HFF-Myc (cell line): ENCODE measurements at places on chromosomes 13 and 19.

GRCh38 chr13:58579468-58579867, 947.9 kb downstream of the PCDH17 start:
- DNase-seq: no peak

DNA sequence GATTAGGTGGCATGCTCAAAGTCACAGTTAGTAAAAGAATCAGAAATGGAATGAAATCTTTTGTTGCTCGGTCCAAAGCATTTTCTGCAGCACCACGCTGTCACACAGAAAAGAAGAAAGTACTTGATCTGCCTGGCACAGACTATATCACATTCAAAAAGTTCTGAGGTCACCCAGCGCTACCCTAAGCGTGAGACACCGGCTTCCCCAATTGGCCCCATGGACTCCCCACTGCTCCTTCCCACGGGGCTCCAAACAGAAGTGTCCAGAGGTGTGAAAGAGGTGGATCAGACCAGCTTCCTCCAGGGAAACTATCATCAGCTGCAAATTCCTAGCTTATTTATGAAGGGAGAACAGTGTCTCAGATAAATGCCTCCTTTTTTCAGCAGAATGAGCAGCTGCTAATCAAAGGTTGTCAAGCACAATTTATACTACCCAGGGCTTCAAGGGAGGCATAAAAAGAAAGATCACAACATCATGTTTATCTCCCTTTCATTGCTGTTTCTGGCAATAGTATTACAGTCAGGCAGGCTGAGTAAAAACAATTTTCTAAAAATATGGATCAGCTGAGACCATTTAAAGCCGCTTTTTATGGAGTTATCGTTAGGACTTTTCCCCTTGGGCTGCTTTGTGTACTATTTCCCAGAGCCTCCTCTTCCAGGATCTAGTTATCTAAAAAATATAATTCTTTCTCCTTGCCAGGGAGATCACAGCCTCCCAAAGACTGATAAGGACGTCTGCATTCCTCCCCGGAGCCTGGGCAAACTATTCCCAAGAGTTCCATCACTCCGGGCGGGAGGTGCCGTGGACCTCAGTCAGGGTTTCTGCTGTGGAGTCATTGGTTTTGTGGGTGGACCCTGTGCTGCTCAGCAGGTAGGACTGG, 208.0 kb downstream of the LHFPL6 start:
- DNase-seq: no peak

DNA sequence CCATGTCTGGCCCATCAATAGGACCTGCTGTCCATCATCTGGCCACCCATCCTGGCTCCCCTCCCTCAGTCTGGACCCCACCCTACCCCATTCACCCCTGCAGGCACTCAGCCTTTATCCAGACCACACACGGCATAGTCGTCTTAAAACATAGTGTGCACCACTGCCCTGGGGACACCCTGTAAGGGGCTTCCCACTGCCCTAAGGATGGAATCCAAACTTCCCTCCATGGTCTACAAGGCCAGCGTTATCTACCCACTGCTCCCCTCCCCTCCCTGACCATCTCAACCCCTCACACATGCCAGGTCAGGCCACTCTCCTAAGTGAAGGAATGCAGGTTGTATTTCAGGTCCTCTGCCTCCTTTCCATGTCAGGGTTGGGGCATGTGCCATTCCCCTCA, 352.7 kb upstream of the ZNF507 start:
- DNase-seq: no peak

DNA sequence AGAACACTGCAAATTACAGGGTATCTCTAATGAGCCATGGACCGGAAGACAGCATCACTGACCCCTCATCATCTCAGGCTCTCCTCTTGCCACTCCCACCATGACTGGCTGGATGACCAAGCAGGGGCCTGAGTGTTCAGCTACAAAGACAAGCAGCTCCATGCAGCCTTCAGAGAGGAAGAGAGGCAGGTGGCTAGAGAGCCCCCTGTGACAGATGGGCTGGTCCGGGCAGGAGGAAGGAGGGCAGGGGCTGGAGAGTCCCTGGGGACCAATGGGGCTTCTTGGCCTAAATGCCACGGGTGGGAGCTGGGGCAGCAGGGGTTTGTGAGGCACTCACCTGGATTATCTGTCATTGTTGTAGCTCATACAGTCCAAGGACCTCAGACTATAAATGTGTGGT, 12.8 kb upstream of the RASA3 start:
- DNase-seq: no peak

GRCh38 chr13:97945792-97946419, 7.6 kb upstream of the IPO5 start:
- DNase-seq: no peak

DNA sequence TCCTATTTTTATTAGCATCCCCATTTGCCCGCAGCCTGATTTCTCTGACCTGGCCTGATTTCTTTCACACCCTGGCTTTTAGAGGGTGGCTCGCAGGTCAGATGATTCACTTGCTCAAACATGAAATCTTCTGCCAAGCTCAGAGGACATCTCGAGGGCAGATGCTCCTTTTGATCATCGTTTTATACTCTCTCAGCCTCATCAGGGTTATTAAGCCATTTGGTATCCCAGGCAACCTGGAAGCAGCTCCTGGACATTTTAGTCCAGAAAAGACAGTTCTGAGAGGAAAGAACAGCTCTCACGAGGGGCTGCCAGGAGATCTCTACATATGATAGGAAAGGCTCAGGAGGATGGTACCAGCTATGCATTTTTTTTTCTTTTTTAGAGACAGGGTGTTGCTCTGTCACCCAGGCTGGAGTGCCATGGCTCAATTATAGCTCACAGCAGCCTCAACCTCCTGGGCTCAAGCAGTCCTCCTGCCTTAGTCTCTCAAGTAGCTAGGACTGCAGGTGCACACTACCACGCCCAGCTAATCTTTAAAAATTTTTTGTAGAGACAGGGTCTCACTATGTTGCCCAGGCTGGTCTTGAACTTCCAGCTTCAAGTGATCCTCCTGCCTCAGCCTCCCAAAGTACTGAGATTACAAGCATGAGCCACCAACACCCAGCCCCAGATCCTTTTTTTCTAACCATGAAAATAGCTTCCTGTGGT, 165.4 kb downstream of the KATNAL1 start:
- DNase-seq: no peak

- DNase-seq: no peak
These were observed 8.0 kb upstream of the YJU2 start for GRCh38 chr19:4238831-4239230.

DNA sequence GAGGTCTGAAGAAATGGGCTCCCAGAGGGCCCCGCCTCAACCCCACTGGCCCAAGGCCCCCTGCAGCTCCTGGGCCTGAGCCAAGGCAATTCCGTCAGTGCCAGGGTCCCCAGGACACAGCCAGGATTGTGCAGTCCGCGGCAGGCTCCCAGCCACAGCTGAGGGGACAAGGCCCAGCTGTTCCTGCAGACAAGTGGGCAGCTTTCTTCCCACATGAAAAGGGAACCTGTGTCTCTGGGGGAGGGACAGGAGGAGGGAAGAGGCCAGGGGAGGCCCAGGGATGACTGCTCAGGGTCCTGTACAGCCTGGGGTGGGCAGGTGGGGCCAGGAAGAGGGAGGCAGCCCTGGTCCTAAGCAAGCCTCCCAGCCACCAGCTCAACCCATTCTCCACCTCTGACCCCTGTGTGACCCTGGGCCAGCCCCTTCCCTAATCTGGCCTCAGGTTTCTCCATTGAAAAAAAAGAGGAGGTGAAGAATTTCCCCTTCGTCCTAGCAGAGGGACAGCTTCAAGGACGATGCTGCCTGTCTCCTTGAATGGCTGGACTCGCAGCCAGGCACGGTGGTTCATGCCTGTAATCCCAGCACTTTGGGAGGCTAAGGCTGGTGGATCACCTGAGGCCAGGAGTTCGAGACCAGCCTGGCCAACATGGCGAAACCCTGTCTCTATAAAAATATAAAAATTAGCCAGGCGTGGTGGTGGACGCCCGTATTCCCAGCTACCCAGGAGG, 20.5 kb upstream of the VSTM2B start:
- DNase-seq: no peak

- DNase-seq: no peak
These were observed 235.2 kb downstream of the KLF5 start for GRCh38 chr13:73293913-73294523.

DNA sequence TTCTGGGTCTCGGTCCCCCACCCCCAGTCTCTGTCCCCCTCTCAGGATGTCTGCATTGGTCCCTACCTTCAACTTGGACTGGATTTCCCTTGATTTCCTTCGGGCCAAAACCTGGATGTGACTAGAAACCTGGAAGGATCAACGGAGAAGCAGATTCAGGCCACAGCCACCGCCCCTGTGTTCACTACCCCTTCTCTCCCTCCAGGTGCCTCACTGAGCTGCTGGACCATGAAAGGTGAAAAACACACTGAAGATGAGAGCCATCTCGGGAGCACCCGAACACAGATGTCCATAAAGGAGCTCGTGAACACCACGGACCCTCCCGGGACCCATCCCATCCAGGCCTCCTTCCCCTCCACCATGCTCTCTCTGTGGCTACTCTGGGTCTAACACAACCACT, 5.0 kb downstream of the TEAD2 start:
- no peak for DNase-seq

- no peak for DNase-seq
These were observed 20.4 kb downstream of the MISP start for GRCh38 chr19:771332-771785.

- no peak for DNase-seq
These were observed 60.8 kb upstream of the IPO5 start for GRCh38 chr13:97892717-97893116.

GRCh38 chr19:38135150-38135998, 88.6 kb downstream of the DPF1 start:
- no peak for DNase-seq

- no peak for DNase-seq
These were observed 4.7 kb upstream of the SIGLEC14 start for GRCh38 chr19:51651216-51651846.

GRCh38 chr19:18533058-18533457, 10.3 kb downstream of the FKBP8 start:
- no peak for DNase-seq

- DNase-seq: no peak
These were observed 40.0 kb upstream of the KL start for GRCh38 chr13:32976056-32976805.

DNA sequence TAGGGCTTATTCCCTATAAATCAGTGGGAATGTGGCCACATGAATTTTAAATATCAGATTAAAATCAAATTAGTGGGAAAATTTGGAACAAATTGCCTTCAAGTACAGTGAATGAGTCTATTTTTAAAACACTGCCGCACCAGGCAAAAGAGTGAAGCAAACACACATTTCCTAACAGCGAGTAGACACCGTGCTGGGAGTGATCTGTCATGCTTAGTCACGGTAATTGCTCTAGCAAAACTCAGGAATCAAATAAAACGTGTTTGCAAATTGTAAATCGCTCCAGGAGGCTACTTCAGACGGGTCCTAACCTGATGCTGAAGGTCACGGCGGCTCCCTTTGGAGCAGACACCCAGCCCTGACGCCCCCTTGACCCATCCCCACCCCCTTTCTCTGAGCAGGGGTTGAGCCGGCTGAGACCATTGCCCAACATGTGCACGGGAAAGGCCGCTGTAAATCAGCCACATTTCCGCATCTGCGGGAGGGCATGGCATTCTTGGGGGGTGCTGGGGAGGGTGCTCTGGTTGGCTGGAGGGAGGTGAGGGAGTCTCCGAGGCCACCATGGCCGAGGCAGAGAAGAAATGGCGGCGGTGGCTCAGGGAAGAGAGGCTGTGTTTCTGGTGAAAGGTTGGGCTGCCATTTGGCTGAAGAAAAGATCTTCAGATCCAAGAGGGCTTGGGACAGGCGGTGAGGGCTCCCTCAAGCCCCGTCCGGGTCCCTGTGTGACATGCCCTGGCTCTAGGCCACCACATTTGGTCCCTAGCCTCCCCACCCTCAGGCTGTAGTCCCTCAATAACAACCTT, 8.9 kb downstream of the CEBPA start:
- no peak for DNase-seq

DNA sequence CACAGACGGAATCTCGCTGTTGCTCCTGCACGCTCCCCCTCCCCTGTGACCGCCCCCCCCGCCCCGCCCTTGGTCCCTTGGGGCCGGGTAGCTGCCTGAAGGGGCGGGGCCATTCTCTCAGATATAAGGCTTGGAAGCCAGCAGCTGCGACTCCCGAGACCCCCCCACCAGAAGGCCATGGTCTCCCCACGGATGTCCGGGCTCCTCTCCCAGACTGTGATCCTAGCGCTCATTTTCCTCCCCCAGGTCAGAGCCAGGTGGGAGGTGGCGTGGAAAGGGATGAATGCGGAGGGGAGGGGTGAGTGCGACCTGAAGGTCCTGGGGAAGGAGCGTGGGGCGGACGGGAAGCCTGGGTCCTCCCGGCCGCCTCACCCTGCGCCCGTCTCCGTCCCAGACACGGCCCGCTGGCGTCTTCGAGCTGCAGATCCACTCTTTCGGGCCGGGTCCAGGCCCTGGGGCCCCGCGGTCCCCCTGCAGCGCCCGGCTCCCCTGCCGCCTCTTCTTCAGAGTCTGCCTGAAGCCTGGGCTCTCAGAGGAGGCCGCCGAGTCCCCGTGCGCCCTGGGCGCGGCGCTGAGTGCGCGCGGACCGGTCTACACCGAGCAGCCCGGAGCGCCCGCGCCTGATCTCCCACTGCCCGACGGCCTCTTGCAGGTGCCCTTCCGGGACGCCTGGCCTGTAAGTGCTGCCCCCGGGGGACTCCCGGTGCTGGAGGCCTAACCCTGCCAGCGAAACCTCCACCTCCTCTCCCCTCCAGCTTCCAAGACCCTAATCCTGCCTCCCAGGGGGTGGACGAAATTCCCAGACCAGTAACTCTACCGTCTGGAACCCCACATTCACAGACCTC, at the start of gene DLL3:
Gene DLL3, plus strand, starts transcription at position 150 of the 845 bp plus-strand sequence. Its CDS starts 28 bp downstream, at position 178.
- no peak for DNase-seq

DNA sequence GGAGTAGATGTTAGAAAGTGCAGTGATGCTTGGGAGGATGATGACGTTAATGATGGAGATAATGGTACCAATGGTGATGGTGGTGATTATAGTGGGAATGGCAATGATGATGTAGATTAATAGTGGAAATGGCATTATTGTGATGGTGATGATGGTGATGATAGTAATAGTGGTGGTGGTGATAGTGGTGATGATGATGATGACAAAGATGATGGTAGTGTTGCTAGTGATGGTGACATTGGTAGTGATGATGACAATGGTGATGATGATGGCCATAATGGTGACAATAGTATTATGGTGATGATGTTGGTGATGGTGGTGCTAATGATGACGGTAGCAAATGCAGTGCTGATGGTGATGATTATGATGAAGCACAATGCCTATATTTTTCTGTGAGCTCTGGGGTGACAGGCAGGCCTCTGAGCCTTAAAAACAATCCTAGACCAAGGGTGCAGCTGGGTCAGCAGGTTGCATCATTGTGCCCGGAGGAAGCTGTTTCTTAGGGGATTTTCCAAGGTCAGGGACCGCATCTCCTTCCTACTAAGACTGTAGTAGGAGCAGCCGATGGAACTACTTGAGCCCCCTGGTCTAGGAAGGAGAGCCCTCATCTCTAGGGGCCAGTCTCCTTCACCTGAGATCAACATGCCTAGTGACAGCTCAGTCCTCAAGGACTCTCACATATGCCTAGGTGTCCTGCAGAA, 7.8 kb downstream of the CEACAM18 start:
- no peak for DNase-seq

- no peak for DNase-seq
These were observed 159.8 kb downstream of the IRS2 start for GRCh38 chr13:109626386-109627171.

DNA sequence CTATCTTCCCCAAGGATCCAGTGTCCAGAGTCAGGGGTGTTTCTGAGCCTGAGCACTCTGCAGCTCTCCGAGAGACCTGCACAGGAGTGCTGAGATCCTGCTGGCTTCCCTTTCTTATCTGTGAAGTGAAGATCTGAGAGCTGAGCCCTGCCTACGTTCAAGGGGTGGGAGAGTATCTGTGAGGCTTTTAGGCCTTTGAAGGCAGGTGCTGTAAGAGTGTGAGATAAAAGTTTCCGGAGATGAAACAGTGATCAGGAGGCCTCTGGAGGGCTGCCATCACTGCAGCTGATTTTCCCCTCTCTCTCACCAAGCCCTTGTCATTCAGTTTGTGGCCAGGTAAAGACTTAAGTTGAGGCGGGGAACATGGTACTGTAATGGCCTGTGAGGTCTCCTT, 83.1 kb downstream of the AKAP11 start:
- DNase-seq: no peak
